ENCODE measurements at places on chromosomes 1 and 21. TPM values are rescaled to one million over a fixed set of nuclear protein-coding genes. Genes with fewer than 3 reads are reported as not detected.

Gene PTP4A2
- total RNA-seq: 348 TPM

Gene CELA2B
- total RNA-seq: not detected

Gene SLC27A3
- total RNA-seq: 11.9 TPM

Gene TMPRSS3
- 1.2 TPM for total RNA-seq

Gene NTMT2
- not detected for total RNA-seq

Gene NGF
- total RNA-seq: not detected

Gene HENMT1
- 8.3 TPM for total RNA-seq

Gene S100A1
- not detected for total RNA-seq

Gene L1TD1
- total RNA-seq: 0.31 TPM

Gene TMEM269
- 0.13 TPM for total RNA-seq

Gene NLRP3
- 9.5 TPM for total RNA-seq

Gene ZBTB8A
- total RNA-seq: 2.7 TPM

Gene SYPL2
- 0.08 TPM for total RNA-seq

Gene AQP10
- total RNA-seq: not detected

Gene PALMD
- total RNA-seq: not detected

Gene C1orf87
- total RNA-seq: not detected

Gene FLG2
- not detected for total RNA-seq

Gene UQCRHL
- 1.4 TPM for total RNA-seq

Gene ACTRT2
- total RNA-seq: not detected

Gene ANGEL2
- total RNA-seq: 30.0 TPM

Gene MYOG
- total RNA-seq: not detected

Gene OR6K2
- not detected for total RNA-seq

Gene PRDM16
- 0.27 TPM for total RNA-seq

Gene SUSD4
- 0.33 TPM for total RNA-seq

Gene LENEP
- 0.40 TPM for total RNA-seq

Gene LCE5A
- total RNA-seq: not detected

Gene CD1E
- total RNA-seq: not detected

Data from GM12878 (cell line).